ENCODE measurements at places on chromosomes 12 and 14. TPM values are rescaled to one million over a fixed set of nuclear protein-coding genes. Genes with fewer than 3 reads are reported as not detected.

ULK1 gene
- total RNA-seq, result 55.7 TPM

SERPINA1 gene
- 4.9 TPM for total RNA-seq

RAD9B gene
- 0.88 TPM for total RNA-seq

PLEK2 gene
- not detected for total RNA-seq

KRT4 gene
- total RNA-seq, result not detected

DNA sequence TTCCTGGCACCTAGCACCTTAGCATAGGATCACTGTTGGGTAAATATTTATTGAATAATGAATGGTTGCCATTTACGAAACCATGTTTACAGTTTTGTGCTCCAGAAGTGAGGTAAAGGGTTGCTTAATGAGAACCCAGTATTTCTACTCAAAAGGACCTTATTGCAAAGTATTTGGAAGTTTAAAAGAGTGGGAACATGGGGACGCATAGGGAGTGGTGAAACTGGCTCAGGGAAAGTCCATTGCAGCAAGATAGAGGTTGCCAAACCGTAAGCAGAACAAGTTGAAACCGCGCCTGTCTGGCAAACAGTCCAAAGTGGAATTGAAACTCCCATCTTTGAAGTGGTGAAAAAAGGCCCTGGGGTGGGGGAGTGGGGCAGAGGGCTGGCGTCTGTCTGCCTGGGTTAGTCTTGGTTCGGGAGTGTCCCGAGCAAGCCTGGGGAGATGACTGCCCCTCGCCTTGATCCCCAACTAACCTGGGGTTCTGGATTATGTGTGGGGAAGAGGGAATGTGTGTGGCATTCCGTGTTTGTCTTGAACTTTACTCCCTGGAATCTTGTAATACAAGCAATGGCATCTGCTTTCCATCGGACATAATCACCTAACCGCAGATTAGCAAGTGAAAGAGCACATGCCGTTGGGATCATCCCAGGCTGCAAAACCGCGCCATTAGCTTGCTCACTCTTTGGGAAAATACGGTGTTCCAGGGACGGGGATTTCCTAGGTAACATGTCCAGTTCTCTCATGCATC lies 7.2 kb downstream of the ALDH2 start:
- H3K27me3 ChIP-seq, result no peaks in the 10 kb centered on the region
- peak overlapping the region; percentile 92 for H3K27ac ChIP-seq
- peaks cover 22% of the 10 kb centered on the region for H3K4me1 ChIP-seq
- H3K4me3 ChIP-seq, result peak overlapping the region; percentile 12
- peak; percentile 91 for DNase-seq
- H3K36me3 ChIP-seq, result no peaks in the 10 kb centered on the region

GRCh38 chr12:68868043-68868790 lies 60.2 kb downstream of the MDM2 start:
- H3K27me3 ChIP-seq, result no peaks in the 10 kb centered on the region
- H3K4me1 ChIP-seq, result no peaks in the 10 kb centered on the region
- no peak overlapping the region for H3K27ac ChIP-seq

DNA sequence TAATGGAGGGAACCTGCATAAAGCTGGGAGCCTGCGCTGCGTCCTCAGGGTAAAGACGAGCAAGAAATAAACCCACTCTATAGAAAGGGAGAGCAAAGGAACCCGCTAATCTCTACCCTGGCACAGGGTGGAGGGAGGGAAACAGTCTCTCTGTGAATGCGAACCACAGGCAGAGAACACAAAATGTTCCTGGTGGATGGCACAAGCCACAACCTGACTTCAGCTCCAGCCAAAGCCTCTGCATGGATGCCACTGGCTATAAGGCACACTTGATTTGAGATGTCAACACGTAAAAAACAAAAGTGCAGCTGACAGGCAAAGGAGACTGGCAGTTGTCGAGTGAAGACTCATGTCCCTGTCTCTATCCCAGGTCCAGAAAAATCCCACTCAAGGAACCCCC lies 32.4 kb downstream of the CHGA start:
- H3K27me3 ChIP-seq, result no peaks in the 10 kb centered on the region
- no peak for DNase-seq
- H3K27ac ChIP-seq, result no peak overlapping the region

GRCh38 chr12:125202421-125202820 lies 137.2 kb downstream of the AACS start:
- H3K27ac ChIP-seq, result no peak overlapping the region
- H3K27me3 ChIP-seq, result no peaks in the 10 kb centered on the region
- H3K4me1 ChIP-seq, result no peaks in the 10 kb centered on the region
- no peaks in the 10 kb centered on the region for H3K36me3 ChIP-seq

DNA sequence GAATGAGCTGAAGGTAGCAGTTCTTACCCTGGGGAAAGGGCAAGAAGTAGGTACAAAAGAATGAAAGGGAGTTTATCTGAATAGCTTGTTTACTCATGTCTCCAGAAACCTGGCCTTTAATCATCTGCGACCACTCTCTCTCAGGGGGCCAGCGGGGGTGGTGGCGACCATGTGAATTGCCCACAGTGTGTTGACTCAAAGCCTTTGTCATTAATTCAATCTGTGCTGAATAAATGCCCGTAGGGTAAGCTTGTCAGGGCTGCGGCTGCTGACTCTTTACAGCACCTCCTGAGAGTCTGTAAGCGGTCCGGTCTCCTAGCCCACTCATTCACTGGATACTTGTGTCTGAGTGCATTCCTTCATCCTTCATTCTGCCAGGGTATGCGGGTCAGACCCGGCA lies 874.4 kb downstream of the SLC6A15 start:
- no peak for DNase-seq
- no peaks in the 10 kb centered on the region for H3K27me3 ChIP-seq
- H3K4me3 ChIP-seq, result no peak overlapping the region

DNA sequence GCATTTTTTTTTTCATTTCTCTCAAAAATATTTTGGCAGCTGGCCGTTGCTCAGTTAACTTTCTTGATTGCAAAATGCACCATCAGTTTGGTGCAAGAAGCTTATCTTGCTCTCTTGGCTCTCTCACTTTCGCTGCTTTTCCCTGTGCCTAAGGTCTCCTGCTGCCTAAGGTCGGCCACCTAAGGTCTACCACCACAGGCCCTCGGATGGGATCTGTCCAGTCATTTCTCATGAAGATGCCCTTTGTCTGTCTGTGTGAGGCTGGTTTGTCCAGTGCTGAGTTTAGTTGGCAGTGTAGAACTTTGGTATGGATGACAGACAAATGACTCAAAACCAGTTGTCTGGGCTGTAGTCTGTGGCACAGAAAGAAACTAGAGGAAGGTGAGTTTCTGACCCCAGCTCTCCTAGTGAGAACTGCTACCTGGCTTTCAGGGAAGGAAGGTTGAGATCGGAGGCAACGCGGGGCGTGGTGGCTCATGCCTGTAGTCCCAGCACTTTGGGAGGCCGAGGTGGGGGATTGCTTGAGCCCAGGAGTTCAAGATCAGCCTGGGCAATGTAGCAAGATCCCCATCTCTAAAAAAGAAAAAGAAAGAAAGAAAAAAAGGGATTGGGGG lies 2.6 kb downstream of the MLXIP start:
- DNase-seq, result peak; percentile 36
- H3K36me3 ChIP-seq, result no peaks in the 10 kb centered on the region
- peak overlapping the region; percentile 85 for H3K27ac ChIP-seq

DNA sequence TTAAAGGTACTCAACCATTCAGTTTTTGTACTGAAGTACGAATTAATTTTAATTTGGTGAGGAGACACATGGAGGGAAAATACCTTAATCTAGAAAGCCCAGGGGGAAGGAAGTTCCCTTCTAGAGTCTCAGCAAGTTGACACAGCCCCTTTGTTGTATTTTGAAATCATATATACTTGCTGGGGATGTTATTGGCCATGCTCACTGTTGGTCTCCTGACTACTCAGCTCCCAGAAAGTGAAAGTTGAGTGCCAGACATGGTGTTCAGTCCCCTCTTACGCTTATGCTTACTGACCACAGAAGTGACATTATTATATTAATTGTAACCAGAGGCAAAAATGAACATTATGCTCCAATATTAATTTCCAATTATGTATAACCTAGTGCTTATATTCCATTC lies 28.1 kb downstream of the ARF6 start:
- DNase-seq, result no peak
- H3K27ac ChIP-seq, result no peak overlapping the region
- no peak overlapping the region for H3K4me3 ChIP-seq
- no peaks in the 10 kb centered on the region for H3K36me3 ChIP-seq
- no peaks in the 10 kb centered on the region for H3K27me3 ChIP-seq
- H3K4me1 ChIP-seq, result no peaks in the 10 kb centered on the region

DNA sequence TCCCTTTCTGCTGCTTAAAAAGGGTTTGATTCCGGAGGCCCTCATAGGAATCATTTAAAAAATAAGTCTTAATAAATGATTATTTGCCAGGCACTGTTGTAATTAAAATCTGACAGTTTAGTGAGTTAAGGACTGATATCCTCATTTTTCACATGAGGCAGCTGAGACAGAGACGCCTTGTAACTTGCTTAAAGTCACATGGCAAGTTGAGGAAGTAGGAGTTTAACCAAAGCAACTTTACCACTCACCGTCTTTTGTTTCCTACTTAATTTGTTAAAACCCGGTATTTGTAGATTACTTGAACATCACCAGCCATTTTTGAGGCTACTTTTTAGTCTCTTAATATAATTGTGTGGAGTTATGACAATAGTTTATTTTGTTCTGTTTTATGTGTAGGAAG lies 2.4 kb downstream of the TIGAR start:
- H3K27ac ChIP-seq, result no peak overlapping the region
- DNase-seq, result no peak
- no peaks in the 10 kb centered on the region for H3K36me3 ChIP-seq
- H3K4me3 ChIP-seq, result no peak overlapping the region

DNA sequence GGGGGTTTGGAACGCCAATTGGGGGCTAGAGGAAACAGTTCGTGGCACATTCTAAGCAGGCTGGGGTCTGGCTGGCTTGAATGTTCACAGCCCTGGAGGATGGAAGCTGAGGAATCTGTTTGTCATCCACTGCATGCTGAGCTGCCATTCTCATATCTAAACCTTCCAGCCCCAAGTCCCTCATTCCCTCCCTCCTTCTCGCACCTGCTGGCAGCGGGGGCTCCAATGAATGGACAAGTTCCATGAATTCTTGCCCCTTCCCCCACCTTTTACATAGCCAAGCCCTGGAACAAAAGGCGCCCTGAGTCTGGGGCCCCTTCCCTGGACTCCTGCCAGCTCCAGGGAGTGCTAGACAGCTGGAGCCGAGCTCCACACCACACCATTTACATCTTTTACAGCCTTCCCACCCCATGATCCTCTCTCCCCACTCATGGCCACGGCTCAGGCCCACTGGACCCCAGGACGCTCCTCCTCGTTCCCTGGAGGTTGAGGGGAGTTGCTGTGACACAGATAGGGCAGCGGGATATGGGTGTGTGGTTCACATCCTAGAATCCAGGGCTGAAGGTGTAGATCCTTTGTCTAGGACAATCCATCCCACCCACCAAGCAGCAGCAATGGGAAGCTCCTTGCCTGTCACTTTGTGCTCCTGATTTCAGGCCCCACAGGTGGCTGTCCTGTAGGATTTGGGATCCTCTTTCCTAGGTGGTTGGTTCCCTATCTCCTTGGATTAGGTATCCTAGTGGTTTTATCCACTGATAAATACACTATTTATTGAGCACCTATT lies 21.7 kb upstream of the VRTN start:
- H3K36me3 ChIP-seq, result no peaks in the 10 kb centered on the region
- H3K4me1 ChIP-seq, result no peaks in the 10 kb centered on the region
- no peak overlapping the region for H3K27ac ChIP-seq
- no peak overlapping the region for H3K4me3 ChIP-seq
- H3K27me3 ChIP-seq, result no peaks in the 10 kb centered on the region

- H3K27me3 ChIP-seq, result no peaks in the 10 kb centered on the region
- peak overlapping the region; percentile 94 for H3K4me3 ChIP-seq
- H3K27ac ChIP-seq, result peak overlapping the region; percentile 100
- peaks cover 29% of the 10 kb centered on the region for H3K4me1 ChIP-seq
- H3K36me3 ChIP-seq, result no peaks in the 10 kb centered on the region
These were observed 2.7 kb downstream of the LRP1 start for GRCh38 chr12:57130941-57131340.

DNA sequence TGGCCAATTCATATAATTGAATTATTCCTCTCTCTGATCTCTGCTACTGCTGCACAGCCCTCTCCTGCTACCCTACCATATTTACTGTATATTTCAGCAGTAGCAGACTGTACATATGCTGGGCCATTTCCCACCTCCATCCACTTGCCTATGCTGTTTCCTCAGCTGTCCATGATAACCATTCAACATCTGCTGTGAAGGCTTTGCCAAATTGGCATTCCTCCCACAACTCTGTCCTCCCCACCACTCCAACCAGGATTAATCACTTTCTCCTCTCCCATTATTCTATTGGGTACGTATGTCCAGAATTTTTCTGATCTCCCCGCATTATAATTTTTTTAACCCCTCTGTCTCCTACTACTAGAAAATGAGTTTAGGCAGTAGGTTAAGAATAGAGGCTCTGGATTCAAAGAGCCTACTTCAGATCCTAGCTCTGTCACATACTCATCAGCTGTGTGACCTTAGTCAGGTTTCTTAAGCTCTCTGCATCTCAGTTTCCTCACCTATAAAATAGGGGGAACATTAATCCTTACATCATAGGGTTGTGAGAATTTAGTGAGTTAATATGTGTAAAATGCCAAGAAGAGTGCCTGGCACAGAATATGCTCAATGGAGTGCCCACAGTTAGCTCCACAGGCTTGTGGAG lies 123.3 kb downstream of the KICS2 start:
- H3K27ac ChIP-seq, result peak overlapping the region; percentile 69
- H3K36me3 ChIP-seq, result no peaks in the 10 kb centered on the region
- peak; percentile 59 for DNase-seq
- no peaks in the 10 kb centered on the region for H3K27me3 ChIP-seq
- no peak overlapping the region for H3K4me3 ChIP-seq

DNA sequence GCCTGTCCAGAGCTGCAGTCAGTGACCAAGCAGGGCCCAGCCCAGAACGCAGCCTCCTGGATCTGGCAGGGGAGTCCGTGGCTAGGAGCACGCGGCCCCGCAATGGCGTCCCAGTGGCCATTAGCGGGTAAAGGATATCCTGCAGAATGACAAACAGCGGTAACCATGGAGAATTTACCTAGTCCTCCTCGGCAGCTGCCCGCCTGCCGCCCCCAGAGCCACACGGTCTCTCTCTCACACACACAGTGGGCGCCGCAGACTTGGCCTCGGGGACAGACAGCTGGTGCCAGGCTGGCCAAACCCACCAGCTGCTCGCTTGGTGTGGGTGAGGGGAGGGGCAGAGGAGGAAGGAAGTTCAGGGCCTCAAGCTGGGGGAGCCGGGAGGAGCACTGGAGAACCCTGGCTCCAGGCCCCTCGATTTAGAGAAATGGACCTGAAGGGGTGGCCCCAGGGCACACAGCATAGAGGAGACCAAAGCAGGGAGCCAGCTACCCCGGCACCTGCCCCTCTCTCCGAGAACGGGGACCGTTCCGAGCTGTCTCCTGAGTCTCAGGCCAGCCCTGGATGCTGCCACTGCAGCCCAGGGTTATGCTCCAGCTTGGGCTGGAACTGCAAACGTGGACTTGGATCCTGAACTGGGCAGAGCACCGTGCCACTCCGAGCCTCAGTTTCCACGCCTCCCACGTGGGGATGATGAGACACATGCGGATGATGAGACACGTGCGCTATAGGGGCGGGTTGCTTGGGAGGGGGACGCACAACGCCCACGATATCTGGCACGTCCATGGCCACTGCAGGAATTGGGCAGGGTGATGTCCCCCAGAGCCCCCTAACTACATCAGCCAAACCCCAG lies 3.4 kb downstream of the CDK2AP1 start:
- H3K27me3 ChIP-seq, result no peaks in the 10 kb centered on the region
- peak overlapping the region; percentile 28 for H3K27ac ChIP-seq
- no peaks in the 10 kb centered on the region for H3K36me3 ChIP-seq
- no peak overlapping the region for H3K4me3 ChIP-seq
- no peak for DNase-seq

- no peaks in the 10 kb centered on the region for H3K36me3 ChIP-seq
- no peaks in the 10 kb centered on the region for H3K4me1 ChIP-seq
- H3K27ac ChIP-seq, result peak overlapping the region; percentile 31
- H3K27me3 ChIP-seq, result no peaks in the 10 kb centered on the region
These were observed 105.6 kb downstream of the VCPKMT start for GRCh38 chr14:50010752-50011151.

All from uterus (tissue), 4 donors.